ENCODE measurements at places on chromosomes 1 and 21. TPM values are rescaled to one million over a fixed set of nuclear protein-coding genes. Genes with fewer than 3 reads are reported as not detected.

DNA sequence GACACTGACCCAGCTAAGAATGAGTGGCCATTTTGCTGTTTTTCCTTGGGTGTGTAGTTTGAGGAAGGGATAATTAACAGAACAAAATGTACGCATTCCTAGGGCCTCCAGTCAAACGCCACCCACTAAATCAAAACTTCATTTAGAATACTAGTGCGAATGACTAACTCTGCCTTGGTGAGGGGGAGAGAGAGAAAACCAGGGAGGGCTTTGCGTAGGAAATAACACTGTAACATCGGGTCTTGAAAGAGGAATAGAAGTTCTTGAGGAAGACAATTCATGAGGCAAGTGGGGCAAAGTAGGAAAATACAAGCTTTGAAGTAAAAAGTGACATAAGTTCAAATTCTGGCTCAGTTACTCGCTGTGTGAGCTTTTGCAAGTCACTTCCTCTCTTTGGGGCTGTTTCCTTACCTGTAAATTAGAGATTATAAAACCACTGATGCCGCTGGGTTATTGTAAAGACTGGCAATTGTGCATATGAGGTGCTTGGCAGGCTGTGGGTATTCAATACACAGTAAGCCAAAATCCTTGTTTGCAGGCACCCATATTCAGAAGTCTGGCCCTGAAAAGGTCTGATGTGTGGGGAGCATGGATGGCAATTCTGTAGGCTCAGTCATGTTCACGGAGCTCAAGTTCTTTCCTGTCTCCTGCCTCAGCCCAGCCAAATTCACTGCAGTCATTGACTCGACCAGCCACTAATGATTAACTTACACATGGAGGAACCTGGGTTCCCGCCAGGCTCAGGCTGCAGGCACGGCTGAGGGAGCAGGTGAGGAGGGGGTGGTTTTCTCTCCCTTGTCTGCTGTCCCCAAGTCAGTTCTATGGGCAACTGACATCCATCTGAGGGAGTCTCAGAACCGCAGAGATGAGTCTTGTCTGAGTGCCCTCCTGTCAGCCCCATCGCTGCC, 140.3 kb upstream of the CSF3R start:
- no peak for DNase-seq

DNA sequence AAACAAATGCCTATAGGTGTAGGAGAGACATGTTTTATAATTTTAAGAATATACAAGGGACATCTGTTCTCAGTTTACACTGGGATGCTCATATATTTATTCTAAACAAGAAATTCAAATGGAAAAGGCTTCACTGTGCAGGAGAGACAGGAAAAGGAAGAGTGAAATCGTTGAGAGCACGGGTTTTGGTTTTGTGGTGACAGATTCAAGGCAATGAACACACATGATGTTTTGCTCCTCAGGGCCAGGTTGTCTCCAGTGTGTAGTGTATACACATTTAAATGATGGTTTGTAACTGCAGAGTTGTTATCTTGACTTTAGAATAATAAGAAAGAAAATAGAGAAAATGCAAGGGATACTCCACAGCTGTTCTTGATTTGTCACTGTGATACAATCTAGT, 73.7 kb downstream of the S1PR1 start:
- no peak for DNase-seq

DNA sequence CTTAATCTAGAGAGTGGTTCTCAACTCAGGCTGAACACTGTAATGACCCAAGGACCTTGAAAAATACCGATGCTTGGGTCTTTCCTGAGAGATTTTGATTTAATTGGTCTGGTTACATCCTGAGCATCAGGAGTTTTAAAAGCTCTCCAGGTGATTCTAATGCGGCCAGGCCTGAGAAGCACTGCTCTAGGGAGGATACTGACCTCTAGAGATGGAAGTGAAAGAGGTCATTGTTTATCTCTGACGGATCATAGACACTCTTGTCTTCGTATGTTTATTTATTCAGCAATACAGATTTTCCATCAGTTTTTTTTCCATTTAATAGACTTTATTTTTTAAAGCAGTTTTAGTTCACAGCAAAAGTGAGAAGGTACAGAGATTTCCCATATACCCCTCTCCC, 54.5 kb upstream of the IGSF5 start:
- no peak for DNase-seq

DNA sequence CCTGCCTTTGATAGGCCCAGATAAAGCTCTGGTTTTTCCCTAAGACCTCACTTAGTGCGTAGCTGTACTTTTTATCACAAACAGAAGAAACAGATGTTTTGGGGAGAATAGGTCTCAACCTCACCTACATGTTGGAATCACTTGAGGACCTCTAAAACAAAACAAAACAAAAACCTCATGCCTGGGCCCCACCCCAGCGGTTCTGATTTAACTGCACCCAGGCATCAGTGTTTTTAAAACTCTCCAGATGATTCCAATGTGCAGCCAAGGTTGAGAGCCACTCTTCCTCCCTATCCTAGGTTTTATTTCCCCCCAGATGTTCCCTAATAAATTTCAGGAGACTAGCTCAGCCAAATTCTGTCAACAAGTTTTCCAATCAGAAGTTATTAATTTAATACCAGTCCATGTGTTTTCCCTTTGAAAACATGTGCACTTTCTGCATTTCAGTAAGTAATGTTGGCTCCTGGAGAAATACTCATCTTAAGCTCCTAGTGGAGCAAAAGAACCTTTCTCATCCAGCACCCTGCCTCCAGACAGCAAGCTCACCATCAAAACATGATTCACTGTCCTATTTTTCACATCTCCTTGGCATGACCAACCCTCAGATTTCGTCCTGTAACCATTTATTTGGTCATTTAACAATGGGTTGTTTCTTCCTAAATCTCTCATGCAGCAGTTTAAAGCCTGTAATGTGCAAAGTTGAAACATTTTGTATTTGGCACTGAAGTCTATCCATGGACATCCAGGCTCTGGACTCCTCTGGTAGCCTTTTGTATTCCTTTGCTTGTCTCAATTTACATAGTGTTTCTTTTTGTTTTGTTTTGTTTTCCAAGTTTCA, 27.5 kb downstream of the LRRC8C start:
- DNase-seq, result peak; percentile 14

GRCh38 chr1:29585201-29585600, 348.9 kb downstream of the PTPRU start:
- no peak for DNase-seq

- no peak for DNase-seq
Measured at GRCh38 chr1:53837646-53837923, 511 bp downstream of the NDC1 start.

DNA sequence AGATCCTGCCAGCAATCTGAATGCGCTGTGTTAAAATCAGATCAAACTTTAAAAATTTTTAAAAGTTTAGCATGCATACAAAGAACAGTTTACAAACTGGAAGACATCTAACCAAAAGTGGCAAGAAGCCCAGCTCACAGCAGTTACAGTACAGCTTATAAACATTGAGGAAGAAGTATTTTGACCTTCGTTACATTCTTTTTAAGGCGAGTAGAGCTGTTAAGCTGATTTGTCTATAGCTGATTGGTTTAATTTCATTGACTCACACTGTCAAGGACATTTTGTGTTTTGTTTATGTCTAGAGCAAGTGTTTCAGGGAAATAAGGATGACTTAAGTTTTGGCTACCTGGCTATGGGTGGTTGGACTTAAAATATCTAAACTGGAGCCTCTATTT, 3.0 kb upstream of the PGM1 start:
- no peak for DNase-seq

DNA sequence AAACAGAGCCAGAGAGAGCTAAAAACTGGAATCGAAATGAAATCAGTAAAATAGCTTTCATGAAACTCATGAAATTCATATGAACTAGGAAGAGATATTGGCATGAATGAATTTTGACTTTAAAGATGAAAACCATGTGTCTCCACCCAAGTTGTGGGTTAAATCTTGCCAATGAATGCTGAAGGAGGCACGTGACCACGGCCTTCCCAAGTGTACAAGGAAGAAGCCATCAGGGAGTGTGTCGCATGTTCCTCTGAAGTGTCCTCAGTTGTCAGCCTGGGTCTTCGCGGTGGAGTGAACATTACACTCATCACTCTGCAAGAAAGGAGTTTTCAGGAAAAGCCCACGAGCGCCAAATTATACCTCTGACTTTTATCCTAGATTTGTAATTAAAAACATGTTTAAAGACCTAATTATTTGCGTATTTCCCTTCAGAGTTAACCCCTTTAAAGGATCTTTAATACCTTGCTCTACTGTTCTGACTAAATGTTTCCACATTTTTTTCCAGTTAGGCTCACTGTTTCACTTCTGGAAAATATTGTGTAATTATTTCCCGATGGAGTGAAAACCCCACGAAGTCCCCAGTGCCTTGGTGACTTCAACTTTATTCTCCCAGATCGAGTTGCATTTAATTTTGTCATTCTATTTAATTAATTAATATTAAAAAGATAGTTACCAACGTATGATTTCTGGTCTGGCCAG, 118.3 kb downstream of the DHRS3 start:
- DNase-seq, result no peak

GRCh38 chr1:10604966-10605365, 130.2 kb downstream of the PEX14 start:
- no peak for DNase-seq

DNA sequence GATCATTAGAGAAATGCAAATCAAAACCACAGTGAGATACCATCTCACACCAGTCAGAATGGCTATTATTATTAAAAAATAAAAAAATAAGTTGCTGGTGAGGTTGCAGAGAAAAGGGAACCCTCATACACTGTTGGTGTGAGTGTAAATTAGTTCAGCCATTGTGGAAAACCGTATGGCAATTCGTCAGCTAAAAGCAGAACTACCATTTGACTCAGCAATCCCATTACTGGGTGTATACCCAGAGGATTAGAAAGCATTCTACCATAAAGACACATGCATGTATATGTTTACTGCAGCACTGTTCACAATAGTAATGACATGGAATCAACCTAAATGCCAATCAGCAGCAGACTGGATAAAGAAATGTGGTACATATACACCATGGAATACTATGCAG, 42.2 kb downstream of the GIPC2 start:
- no peak for DNase-seq

The ADORA1 gene
- 19.1 TPM for total RNA-seq

The BECN2 gene
- total RNA-seq, result not detected

The PRAMEF1 gene
- total RNA-seq, result not detected

The SYPL2 gene
- total RNA-seq, result 0.34 TPM

The TBX15 gene
- total RNA-seq, result 14.1 TPM

The DIRAS3 gene
- total RNA-seq, result 25.7 TPM

All from LHCN-M2 (cell line).